ENCODE measurements at places on chromosomes 5 and 9.

DNA sequence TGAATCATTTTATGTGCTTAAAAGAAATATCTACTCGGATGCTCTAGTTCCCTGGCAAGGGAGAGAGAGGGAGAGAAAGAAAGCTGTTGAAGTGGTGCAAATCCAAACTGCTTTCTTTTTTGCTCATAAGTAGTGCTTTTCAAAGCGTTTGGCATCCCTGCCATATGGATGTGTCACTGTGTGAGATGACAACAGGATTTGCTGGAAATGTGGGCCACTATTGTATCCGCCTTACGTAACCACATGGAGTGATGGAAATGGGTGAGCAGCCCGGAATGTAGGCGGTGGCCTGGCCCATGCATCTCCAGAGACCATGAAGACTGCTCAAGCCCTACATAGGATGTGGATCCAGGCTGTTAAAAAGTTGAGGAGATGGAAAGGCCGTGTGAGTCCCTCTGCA lies 30.8 kb downstream of the TJP2 start:
- DNase-seq, result no peak

DNA sequence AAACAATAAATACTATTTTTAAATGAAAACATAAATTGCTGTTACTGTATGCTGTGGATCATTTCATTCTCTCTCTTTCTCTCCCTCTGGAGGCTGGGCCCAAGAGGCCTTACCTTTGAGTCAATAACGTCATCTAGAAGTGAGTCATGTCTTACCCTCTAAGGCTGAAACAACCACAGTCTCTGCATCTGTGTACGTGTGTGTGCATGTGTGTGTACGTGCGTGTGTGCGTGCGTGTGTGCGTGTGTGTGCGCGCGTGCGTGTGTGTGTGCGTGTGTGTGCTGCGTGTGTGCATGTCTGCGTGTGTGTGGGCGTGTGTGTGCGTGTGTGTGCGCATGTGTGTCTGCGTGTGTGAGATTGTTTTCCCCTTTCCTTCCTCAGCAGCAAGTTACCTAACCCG lies 13.6 kb upstream of the IL17B start:
- DNase-seq, result no peak

DNA sequence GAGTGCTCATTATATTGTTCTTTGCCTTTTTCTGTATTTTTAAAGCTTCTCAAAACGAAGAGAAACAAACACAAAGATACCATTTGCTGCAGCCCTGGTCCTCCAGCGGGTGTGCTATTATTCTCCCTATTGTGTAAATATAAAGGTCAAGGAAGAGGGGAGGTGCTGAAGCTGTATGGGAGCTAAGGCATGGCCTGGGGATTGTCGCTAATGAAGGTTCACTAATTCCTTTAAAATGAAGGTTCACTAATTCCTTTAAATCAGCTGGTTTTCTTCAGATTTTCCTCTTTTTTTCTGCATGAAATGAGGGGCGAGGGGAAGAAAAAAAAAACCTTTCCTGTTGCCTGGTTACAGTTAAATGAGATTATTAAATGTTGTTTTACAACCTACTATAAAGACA lies 74.5 kb upstream of the MAP1B start:
- no peak for DNase-seq

- DNase-seq, result no peak
Measured at GRCh38 chr5:168916266-168916665, 337.1 kb upstream of the PANK3 start.

DNA sequence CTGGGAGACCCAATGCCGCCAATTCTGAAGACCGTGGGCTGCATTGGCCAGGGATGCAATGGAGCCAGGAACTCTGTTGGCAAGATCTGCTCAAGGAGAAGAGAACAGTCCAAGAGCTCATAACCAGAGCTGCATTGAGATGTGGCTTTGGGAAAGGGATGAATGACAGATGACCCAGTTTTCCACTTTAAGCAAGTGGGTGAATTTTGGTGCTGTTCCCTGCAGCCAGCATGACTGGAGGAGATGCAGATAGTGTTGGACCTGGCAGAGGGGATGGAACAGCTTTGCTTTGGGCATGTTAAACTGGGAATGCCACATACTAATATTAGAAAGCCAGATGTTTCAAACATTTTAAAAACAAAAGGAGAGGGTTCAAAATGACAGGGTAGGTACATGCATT lies 143.1 kb downstream of the FSTL4 start:
- DNase-seq, result no peak

- no peak for DNase-seq
Measured at GRCh38 chr9:71675105-71675856, 93.0 kb downstream of the CEMIP2 start.

- DNase-seq, result peak; percentile 33
Measured at GRCh38 chr5:141564216-141564692, 54.5 kb downstream of the DIAPH1 start.

DNA sequence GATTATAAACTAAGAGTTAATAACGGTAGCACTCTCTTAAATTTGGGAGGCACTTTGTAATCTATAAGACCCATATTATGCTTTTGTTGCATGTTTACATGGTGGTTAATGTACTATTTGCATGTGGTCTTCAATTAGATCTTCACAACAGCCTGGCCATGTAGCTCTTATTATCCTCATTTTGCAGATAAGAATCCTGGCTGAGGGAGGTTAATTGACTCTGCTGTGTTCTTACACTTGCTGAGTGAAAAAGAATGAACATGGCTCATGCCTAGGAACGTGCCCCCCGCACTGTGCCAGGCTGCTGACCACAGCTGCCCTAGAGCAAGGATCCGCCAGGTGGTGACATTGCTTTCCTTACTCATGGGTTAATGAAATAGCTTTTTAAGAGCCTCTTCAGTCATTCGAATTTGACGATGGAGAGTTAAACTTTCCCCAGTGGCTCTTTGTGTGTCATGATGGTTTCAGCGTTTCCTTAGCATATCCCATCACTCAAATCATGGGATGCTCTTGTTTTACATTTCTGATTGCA lies 97.9 kb downstream of the CDH6 start:
- no peak for DNase-seq

DNA sequence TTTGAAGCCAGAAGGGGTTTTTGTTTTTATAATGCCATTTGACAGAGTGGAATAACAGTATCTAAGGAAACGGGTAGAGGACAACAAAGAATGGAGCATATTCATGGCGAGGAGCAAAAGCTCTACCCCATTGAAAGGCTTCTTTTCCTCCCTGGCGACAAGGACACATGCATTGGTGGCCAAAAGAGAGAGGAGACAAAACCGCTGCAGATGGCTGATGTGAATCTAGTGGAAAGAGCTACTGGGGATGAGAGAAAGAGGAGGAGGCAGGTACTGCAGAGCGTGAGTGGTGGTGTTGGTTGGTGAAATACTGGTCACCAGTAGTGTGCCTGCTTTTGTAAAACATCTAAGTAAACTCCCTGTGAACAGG lies 491 bp downstream of the APC start:
- no peak for DNase-seq

GRCh38 chr5:73365301-73365853 lies 83.2 kb downstream of the FOXD1 start:
- DNase-seq, result no peak

DNA sequence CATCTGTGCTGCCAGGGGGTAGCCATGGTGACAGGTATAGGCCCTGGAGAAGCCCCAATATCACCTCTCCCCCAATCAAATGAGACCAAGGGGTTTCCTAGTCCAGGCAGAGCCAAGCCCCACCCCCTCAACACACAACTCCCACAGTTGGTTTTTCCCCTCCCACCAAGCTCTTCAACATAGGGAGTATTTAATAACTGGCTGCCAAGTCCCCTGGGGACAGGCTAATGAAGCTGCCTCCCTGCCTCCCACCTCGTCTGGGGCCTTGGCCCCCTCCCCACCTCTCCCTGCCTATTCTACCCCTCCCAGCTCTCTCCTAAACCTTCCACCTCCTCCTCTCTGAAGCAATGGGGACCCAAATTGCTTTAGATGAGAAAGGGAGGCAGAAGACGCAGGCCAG lies 23.4 kb downstream of the CPLX2 start:
- no peak for DNase-seq

DNA sequence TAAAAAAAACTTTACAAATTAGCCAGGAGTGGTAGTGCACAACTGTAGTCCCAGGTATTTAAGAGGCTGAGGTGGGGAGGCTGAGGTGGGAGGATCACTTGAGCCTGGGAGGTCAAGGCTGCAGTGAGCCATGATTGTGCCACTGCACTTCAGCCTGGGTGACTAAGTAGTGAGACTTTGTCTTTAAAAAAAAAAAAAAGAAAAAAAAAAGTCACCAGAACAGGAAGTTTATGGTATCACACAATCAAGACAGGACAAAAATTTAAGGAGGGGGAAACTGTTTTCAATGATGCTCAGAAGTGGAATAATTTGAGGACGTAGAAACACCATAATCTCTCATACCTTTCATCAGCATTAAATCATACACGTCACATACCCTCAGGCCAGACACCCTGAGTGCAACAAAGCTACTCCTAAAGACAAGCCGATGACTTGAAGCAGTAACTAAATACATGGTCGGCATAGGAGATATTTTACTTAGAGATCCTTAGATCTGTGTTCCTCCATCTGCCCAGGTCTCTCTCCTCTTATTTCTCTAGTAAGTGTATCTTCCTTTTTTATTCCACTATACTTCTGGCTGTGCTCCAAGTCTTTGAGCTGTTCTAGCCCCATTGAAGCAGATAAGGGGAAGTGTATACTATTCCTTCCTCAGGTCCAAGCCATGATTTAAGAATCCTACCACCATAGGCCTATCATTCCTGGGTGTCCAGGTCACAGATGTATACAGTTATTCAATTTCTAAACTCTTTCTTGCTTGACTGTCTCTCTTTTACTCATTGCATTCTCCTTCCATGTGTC lies 91.3 kb upstream of the APC start:
- no peak for DNase-seq

DNA sequence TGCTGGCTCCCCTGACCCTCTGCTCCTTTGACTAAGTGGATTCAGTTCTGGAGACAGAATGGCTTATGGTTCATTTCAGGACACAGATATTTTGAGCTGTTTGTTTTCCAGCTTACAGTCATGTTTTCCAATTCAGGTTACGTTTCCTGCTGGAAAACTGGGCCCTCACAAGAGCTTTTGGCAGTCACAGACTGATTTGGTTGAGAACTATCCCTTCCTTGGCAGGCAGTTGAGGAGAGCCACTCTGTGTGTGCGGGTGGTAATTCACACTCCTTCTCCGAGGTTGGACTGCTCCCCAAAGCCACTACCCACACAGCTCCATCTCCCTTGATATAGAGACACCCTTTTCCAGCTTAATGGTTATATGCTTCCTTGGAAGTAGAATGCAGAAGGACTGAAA lies 534.5 kb downstream of the TMEM38B start:
- no peak for DNase-seq

DNA sequence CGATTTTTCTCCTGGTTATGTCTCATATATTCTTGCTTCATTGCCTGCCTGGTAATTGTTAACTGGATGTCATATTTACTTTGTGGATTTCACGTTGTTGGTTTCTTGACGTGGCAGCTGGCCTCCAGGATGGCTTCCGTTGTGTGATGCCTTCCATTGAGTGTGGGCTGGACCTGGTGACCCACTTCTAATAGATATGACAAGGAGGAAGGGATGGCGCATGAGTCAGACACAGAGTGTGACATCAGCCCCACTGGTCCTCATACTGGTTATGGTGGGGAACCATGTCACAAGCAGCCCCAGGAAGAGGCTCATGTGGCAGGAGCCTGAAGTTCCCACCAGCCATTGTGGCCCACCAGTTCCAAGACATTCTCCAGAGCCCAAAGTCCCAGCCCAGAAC lies 6.4 kb upstream of the PAEP start:
- DNase-seq, result no peak

DNA sequence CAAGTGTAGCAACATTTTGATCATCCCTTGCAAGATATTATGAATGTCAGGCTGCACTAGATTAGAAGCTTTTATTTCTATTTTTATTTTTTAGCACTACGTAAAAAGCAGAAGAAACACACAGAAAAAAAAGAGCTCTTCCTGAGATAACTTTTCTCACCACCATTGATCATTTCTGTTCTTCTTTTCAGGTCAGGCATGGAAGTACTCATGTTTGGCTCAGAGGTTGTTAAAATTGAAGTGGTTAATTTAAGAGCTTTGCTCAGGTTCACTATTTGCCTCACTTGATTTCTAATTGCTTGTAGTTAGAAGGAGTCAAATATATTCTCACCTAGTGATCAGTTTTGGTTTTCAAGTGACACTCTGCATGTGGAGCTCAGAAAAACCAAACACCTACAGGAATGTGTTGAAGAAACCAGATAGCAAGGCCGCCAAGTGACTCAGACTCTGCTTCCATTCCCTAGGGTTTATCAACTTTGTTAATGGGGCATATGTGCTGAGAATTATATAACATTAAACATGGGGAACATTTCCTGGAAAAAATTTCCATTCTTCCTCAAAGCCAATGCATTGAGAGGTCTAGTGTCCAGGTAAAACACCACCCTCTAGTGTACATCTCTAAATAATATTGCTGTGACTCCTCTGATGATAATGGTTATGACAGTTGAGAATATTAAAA lies 679.8 kb downstream of the CETN3 start:
- DNase-seq, result no peak

DNA sequence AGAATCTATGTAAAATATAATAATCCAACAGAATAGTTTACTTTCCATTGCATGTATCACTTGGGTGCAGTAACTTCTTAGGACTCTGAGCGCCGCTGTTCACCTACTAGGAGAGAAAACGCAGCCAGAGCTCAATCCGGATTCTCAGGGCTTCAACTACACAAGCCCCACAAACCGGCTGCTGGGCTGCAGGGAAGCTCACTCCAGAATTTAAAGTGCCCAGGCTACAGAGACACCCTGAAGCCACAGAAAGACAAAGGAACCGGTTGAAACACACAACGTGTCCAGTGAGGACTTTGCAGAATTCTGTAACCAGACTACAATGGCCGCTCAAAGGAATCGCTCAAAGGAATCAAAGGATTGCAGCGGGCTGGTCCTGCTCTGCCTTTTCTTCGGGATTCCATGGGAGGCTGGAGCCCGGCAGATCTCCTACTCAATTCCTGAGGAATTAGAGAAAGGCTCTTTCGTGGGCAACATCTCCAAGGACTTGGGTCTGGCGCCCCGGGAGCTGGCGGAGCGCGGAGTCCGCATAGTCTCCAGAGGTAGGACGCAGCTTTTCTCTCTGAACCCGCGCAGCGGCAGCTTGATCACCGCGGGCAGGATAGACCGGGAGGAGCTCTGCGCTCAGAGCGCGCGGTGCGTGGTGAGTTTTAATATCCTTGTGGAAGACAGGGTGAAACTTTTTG lies at the start of gene PCDHGA10:
Gene PCDHGA10 (plus strand): TSS at position 134 of the 686 bp plus-strand sequence. CDS start 189 bp downstream, at position 323.
- DNase-seq, result peak; percentile 55

DNA sequence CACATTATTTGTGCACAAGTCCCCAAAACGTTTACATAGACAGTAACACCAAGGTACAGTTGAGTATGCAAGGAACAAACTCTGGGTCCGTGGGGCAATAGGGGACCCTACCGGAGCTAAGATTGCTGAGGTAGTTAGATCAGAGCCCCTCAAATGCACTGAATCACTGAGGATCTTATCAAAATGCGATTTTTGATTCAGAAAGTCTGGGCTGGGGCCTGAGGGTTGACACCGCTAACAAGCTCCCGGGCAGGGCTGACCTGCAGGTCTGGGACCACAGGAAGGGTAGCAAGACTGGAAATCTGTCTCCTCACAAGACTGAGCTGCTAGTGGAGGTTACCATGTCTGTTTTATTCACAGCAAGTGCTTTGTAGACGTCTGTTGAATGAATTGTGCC lies 1.8 kb upstream of the IL3 start:
- no peak for DNase-seq

Data from activated T-cell treated with anti-CD3 and anti-CD28 coated beads, Interleukin-2, amount 50 U/mL, for 1 hour (primary cell).